ENCODE measurements at places on chromosomes 7 and 10.

- no peak for DNase-seq
Observed at GRCh38 chr7:141071260-141071854, 2.5 kb upstream of the TMEM178B start.

- DNase-seq = peak; percentile 75
Observed at GRCh38 chr10:58967551-58968388, 208.7 kb upstream of the PHYHIPL start.

GRCh38 chr10:43436291-43437140, at the start of gene ZNF487:
Gene ZNF487, plus strand, starts transcription at chr10:43437111. Its CDS starts 38,703 bp downstream, at chr10:43475814.
- DNase-seq = peak; percentile 97

GRCh38 chr10:10156917-10157600, 860.6 kb upstream of the CELF2 start:
- DNase-seq = no peak

DNA sequence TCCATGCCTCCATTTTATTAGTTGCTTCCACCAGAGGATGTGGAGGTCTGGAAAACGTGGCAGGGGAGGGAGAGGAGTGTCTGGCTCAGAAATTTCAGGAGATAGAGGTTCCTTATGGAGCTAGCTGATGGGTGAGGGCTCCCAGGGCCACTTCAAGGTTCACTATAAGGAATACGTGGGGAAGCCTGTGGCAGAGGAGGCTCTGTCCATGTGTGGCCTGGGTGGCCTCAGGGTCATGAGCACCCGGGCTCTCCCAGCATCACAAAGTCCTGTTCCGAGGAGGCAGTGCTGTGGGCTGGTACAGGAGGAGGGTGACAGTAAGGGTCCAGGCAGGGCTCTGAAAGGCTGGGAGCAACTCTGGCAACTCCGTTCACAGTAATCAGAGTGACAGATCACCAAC, 24.6 kb downstream of the ARHGAP22 start:
- no peak for DNase-seq

GRCh38 chr7:40604601-40605438, 470.0 kb downstream of the SUGCT start:
- DNase-seq = no peak

- DNase-seq = no peak
Observed at GRCh38 chr10:7036951-7037350, 373.9 kb downstream of the SFMBT2 start.

Data from PC-9 (cell line).